ENCODE measurements at places on chromosomes 13 and 19.

DNA sequence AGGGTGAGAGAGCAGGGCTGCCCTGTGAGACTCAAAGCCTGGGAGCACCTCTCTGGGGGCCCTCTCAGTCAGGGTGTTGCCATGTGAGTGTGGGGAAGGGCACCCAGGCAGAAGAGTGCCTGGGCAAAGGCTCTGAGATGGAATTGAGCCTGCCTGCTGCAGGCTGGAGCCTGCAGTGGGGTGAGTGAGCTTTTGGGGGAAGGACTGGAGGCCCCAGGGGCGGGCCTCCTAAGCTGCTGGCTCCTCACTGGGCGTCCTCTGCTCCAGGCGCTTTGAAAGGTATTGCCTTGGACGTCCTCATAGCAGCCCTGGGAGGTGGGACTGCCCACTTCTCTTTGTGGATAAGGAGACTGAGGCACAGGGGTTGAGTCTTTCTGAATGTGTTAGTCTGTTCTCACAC, 60.3 kb downstream of the ARHGEF7 start:
- no peak for DNase-seq

GRCh38 chr13:110610955-110611595, 4.3 kb upstream of the NAXD start:
- DNase-seq: no peak

- DNase-seq: no peak
Measured at GRCh38 chr19:24057144-24057543, 29.8 kb upstream of the ZNF254 start.

GRCh38 chr13:77946522-77946921, 27.9 kb upstream of the EDNRB start:
- no peak for DNase-seq

- no peak for DNase-seq
Measured at GRCh38 chr13:77113496-77113895, 86.5 kb upstream of the FBXL3 start.

DNA sequence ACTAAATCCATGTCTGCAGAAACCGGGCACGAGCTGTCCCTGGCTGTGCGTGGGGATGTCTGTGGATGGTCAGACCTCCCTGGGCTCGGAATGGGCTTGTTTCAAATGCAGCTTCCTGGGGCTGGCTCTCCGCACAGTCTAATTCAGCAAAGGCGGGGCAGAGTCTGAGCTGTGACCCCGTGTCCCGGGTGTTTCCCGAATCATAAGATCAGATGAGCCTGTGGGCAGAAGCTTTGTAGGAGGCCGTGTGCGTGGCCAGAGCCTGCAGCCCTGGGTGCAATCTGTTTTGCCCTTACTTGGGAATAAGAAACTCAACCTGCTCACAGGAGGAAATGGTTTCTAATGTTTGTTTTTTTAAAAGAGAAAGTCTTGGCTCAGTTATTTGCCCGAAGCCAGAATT, 13.9 kb upstream of the GNA11 start:
- DNase-seq: no peak

GRCh38 chr13:40801255-40802217, 12.1 kb downstream of the SLC25A15 start:
- no peak for DNase-seq

DNA sequence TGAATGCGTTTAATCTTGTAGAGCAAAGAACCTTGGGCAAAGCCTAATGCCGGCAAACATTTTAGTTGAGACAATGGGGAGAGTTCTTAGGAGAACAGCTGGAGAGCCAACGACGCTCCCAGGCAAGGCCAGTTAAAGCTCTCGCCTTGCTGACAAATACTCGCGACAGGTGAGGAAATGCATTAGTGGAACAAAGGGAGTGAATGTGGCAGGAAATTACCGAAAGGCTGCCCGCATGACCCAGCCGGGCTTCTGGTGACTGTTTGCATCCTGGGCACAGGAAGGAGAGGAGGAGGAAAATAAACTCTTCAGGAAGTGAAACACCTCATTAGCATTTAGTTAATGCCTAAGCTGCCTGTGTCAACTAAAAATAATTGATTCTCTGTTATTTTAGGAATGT, 74.6 kb downstream of the SHISA2 start:
- DNase-seq: peak; percentile 28

- peak; percentile 78 for DNase-seq
Measured at GRCh38 chr13:43879755-43880181, at the start of gene LACC1. Gene LACC1 (plus strand): TSS chr13:43879904. CDS start chr13:43880986, 1,082 bp downstream.

DNA sequence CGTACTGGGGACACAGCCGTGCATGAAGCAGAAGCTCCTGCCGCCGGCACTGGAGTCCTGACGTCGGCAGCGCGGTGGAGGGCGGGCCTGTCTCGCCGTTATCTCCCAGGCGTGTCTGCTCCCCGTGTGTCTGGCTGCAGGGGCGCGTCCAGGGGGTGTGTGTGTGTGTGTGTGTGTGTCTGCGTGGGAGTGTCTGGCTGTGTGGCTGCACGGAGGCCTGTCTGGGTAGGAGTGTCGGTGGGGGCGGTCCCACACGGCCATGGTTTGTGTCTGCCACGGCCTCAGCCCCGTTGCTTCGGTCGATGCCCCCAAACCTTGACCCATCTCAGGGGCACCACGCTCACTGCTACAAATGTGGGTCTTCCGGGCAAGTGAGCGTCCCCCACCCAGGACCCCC, 18.3 kb downstream of the ARID3A start:
- DNase-seq: peak; percentile 53
